EL (cell line): ENCODE measurements at places on chromosomes 11 and 22.

DNA sequence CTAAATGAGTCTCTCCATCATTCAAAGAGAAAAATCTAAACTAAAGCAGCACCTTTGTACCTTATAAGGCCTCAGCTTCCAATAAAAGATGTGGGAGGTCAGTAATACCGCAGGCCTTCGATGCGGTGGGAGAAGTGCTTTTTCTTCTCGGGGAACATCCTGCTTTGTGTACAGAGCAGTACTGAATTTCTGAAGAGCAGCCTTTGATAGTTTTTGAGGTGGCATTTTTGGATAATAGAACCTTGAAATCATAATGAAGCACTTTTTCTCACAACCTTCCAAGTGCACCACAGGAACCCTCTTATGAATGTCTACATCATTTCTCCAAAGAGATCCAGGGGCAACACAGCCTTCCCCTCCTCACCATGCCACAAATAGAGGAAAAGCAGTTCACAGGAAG is 39.6 kb downstream of the LRRC4C start:
- DNase-seq: no peak

- DNase-seq: no peak
These were observed 443.9 kb downstream of the MIAT start for GRCh38 chr22:27101288-27101687.

- no peak for DNase-seq
These were observed 309.2 kb downstream of the FAT3 start for GRCh38 chr11:92533657-92534335.

DNA sequence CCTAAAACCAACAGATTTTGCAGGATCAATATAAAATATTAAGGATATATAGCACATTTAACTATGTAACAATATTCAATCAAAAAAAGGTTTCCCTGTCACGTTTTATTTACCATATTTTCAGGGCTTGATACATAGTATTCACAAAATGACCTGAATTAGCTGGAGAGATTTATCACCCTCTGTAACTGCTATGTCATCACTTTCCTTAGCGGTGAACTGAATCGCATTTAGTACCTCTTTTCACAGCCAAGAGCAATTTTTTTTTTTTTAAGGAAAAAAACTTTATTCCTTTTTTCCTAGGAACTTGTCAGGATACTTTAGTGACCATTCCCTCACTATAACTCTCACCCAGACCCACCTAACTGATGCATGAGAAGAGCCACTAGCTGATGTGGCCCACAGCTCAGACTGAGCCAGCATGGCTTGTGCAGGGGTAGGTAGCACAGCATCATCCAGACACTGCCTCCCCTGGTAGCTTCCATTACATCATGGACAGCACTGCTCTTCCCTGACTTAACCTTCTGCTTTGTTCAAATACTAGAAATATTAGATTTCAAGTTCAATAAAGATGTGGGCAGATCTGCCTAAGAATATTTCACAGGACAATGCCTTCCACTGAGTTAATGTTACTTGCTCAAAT is 17.0 kb upstream of the GPR83 start:
- no peak for DNase-seq

DNA sequence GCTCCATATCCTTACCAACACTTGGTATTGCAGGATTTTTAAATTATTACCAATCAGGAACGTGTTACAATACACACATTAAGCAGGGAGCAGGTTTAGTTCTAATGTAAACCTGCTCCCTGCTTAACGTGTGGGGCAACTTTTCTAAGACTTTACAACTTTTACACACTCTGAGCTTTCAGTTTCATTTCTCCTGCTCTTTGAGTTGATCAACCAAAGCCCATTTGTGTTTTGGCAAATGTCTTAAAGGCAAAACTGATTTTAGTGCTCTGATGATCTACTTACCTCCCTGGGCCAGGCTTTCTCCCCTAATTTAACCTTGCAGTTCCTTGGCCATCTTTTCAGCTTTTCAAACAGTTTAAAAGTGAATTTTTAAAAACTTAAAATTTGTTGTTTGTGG is 70.9 kb downstream of the ZBTB44 start:
- DNase-seq: no peak
